Activated T-helper 2 cell treated with anti-CD3 and anti-CD28 coated beads, Interferon-gamma antibody, Interleukin-2, Interleukin-4, amounts not matched to agents 10 μg/mL and 5 μg/mL and 100 μg/mL, durations not matched to agents 14 hours and 24 hours and 36 hours (primary cell): ENCODE measurements at places on chromosomes 5 and 9. TPM values are rescaled to one million over a fixed set of nuclear protein-coding genes. Genes with fewer than 3 reads are reported as not detected.

The NTRK2 gene
- 1.6 TPM in 2 replicates for total RNA-seq

The WHRN gene
- 2.8 and 2.9 TPM in 2 replicates for total RNA-seq

The CTSV gene
- total RNA-seq, result 0.48 and 0.78 TPM in 2 replicates

The ANGPTL2 gene
- total RNA-seq, result not detected in 2 replicates

The EQTN gene
- not detected in 2 replicates for total RNA-seq

The COL27A1 gene
- total RNA-seq, result 3.7 and 4.1 TPM in 2 replicates

The ZSWIM6 gene
- 8.9 TPM in 2 replicates for total RNA-seq

The TSSK1B gene
- total RNA-seq, result not detected in 2 replicates

The SLC45A2 gene
- total RNA-seq, result not detected in 2 replicates

The GRIA1 gene
- not detected in 2 replicates for total RNA-seq

The NRARP gene
- total RNA-seq, result 9.3 and 11.2 TPM in 2 replicates

The TAF11L10 gene
- total RNA-seq, result not detected in 2 replicates
